Upper lobe of left lung (tissue), 6 donors: ENCODE measurements at places on chromosomes 7 and 10. TPM values are rescaled to one million over a fixed set of nuclear protein-coding genes. Genes with fewer than 3 reads are reported as not detected.

ASB10 gene
- not detected for total RNA-seq

INA gene
- total RNA-seq = 0.39 TPM

MKX gene
- total RNA-seq = 2.1 TPM

TBXAS1 gene
- total RNA-seq = 75.8 TPM

GRCh38 chr7:100613412-100614175 is 1.3 kb downstream of the MOSPD3 start:
- no peak for DNase-seq

DNA sequence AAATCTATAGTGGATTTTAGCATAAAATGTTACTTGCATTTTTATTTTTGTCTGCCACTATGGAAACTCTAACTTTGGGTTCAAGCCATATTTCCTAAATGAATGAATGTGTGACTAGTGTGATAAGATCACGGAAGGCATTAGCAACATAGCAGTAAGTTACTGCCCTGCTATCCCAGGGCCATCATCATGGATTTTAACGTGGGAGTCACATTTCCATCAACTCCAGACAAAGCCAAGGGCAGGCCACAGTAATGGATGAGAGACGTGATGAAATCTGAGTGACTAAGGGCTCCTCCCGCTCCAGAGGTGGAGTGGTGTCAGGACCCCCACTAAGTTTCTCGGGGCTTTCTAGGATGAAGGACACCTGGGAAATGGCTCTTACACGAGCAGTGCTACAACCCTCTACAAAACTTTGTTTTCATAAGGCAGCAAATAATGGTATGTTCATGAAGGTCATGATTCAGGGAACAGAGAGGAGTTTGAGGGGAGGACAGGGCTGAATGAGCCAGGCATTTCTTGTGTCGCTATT is 34.3 kb downstream of the C10orf120 start:
- no peak for DNase-seq

DNA sequence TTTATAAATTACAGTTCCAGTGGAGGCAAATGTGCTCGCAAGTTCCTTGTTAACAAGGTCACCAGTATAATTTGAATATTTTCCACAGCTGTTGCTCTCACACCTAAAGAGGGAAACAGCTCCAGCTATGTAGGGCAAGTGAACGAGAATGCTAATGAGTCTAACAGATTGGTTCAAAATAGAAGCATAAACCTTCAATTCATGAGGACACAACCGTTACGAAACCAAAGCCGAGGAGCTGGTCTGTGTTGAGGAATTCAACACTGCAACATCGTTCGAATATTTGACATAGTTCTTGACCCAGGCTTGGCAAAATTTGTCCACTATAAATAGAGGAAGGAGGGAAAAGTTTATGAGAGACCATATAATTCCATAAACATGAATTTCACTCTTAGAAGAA is 161.3 kb downstream of the KLF6 start:
- DNase-seq = no peak

DNA sequence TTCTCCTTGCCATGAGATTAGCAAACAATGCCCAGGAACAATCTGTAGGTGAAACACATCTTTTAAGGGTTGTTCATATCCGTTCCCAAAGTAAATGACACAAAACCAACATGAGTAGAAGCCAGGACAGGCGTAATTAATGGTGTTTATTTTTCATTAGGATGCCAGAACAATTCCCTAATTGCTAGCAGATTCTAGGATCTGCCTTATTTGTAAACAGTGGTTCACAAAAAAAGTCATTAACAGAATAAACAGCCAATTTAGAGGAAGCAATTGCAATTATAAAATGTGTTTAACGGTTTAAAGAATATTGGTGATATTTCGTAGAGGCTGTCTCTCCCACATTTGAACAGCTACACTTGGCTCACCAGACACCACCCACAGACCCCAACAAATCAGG is 250.6 kb upstream of the GPR26 start:
- no peak for DNase-seq

- DNase-seq = no peak
Measured at GRCh38 chr7:135151132-135151531, 3.3 kb downstream of the TMEM140 start.
